ENCODE measurements at places on chromosomes 7 and 10.
A peak's percentile ranks its signal among the peaks of the same experiment; 100 is the strongest.

DNA sequence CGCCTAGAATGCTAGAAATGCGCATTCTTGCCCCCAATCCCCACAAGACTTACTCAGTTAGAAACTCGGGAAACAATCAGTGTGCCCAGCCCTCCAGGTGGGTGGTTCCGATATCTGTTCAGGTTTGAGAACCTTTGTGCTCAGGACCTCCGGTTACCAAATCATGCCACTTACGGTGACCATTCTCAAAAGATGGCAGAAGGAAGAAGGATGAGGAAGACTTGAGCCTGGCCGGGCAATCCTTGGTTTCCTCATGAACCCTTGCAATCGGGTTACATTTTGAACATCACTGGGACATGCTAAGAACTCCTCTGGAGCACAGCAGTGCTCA, 52.1 kb downstream of the RBM17 start:
- DNase-seq, result no peak

DNA sequence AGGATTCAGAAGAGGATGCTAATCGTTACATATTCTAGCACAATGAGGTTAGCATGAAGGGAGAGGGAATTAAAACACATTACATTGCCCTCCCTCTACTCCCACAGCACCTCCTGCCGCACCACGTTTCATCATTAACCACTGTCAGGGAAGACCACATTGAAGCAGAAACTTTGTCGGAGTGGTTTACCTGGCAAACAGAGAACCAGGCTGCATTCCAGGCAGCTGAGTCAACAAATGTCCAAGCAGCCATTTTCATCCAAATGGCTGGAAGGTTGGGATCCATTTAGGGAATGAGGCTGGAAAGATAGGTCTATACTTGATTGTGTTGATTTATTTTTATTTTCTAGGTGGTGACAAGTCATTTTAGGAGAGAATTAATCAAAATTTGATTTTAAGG, 273.6 kb downstream of the DYNC1I1 start:
- no peak for DNase-seq

DNA sequence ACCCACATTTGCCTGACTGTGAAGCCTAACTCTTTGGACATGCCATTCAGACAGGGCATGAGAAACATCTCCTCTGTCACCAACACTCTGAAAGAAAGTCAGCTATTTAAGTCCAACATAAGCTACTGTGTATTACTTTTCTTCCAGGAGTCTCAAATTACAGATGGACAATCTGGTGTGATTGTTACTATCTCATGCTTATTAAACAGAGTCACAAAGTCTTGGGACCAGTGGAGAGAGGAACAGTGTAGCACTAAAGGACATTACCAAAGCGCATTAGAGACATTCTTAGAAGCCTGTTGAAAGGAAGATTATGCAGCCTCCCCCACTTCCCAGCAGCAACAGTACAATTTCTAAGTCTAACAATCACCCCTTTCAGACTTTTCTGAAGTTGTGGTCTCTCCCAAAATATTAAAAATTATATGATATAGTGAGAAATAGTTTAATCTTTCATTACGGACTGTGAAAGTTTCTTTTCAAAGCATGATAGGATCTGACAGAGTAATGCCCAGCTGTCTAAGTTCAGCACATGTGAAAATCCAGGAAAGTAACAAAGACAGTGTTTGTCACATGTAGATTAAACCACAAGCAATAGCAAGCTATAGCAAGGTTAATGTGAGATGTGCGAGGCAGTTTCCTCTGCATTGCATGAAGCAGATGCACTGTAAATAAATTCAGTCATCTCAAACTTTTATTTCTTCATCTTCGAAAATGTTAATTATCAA, 280.9 kb upstream of the FZD8 start:
- no peak for DNase-seq

GRCh38 chr10:132838346-132838970, 52.5 kb upstream of the NKX6-2 start:
- no peak for DNase-seq

DNA sequence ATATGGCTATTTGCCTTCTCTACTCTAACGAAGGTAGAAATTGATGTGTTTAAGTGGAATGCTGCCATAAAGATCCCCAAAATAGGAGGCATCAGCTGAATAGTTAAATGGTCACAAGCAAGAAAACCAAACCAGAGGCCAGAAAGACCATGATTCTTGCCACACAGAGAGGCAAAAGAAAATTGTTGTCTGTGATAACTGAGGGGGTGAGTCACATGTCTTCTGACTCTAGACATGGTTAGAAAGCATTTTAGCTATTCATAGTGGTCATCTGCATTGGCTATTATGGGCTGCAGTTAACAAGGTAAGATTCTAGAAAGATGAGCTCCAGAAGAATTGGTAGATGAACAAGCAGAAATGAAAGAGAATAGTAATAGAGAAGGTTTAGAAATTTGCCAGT, 361.4 kb upstream of the NPSR1 start:
- peak; percentile 56 for DNase-seq

DNA sequence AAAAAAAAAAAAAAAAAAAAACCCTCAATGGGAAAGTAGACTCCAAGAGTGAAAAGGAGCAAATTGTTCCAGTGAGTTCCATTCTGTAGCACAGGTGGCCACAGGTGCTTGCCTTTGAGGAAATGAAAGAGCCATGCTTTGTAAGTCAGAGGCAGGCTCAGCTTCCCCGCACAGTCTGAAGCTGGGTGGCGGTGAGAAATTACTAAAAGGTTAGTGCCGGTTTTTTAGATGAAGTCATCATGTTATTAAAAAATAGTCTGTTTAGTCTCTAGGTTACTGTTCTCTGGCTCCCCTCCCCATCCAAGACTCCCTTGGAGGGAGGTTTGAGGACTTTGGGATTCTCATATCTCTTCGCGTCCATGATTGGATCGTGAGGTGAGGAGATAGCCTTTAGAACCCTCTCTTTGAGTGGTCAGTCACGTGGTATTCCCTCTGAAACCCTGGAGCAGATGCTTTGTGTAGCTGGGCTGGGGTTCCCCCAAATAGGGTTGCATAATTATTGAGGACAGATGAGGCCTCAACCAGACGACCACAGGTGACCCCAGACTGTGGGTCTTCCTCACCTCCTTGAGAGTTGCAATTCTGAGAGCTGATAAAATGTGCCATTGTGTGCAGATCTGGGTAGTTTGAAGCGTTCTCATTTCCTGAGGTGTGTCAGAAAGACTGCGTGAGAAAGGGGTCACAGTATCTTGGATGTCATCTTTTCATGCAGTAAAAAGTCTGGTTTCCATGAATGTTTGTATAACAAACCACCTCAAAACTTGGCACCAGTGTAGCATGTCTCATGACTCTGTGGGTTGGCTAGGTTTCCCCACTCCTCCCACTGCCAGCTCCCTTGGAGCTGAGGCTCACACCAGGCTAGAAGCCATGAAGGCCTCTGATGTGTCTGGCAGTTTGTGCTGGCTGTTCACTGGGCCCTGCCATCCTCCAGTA, 27.1 kb downstream of the OGDH start:
- DNase-seq, result peak; percentile 87

GRCh38 chr10:31413325-31413724, 94.3 kb downstream of the ZEB1 start:
- no peak for DNase-seq

GRCh38 chr10:124091646-124092249, 1.6 kb downstream of the CHST15 start:
- no peak for DNase-seq

DNA sequence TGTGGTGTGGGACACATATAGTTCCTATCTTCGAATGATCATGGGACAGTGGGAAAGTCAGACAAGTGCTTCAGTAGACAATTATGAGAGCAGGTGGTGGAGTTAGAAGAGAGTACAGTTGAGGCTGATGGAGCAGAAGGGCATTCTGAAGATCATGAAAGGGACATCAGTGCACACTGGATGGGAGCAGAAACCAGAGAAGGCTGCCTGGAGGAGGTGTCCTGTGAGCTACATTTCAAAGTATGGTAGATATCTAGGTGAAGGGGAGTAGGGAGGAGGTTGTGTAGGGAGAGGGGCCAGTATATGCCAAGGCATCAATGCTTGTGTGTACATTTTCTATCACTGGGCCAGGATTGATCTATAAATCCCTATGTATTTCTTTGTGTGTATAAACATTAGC, 100.2 kb upstream of the PDCD4 start:
- no peak for DNase-seq

GRCh38 chr7:17507717-17508116, 209.3 kb downstream of the AHR start:
- no peak for DNase-seq

GRCh38 chr10:29623797-29624196, 11.0 kb downstream of the SVIL start:
- no peak for DNase-seq

DNA sequence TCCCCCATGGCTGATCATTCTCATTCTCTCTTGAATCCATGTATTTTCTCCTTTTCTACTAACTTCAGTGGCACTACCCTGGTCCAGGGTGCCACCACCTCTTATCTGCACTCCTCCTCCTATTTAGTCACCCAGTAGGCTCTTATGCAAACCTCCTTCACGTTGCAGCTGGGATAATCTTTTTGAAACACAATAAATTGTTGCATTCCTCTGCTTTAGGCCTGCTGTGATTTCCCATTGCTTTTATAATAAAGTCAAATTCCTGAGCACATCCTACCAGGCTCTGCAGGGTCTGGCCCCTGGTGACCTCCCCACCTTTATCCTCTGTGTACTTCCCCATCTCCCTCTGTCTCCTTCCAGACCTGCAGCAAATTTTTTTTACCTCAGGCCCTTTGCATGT, 112.7 kb upstream of the KIAA1217 start:
- DNase-seq, result no peak

DNA sequence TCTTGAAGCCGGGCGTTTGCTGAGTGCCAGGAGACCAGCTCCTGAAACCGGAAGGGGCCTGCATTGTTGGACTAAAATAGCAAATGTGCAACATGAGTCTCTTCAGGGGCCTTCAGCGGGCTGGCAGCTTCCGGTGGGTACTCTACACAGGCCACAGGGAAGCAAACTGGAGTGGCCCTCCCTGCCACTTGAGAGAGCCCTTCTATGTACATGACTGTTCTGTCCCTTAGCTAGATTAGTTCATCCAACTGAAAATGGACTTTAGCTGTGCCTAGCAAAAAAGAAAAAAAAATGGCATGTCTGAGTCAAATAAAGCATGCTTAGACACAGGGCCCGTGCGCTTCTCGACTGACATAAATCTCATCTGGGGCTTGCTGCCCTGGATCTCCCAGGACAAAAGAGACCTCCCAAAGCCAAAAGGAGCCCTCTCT, 115.3 kb upstream of the TCF7L2 start:
- DNase-seq, result no peak

GRCh38 chr10:129655007-129655678, 188.1 kb downstream of the MGMT start:
- no peak for DNase-seq

DNA sequence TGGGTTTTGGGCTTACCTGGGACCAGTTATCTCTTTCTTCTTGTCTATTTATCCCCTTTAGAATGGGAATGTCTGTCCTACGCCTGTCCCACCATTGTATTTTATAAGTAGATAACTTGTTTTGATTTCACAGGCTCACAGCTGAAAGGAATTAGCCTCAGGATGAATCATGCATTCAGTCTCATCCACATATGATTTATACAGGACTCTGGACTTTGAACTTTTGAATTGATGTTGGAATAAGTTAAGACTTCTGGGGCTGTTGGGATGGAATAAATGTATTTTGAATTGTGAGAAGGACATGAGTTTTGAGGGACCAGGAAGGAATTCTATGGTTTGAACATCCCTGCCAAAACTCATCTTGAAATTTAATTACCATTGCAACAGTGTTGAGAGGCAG, 112.6 kb downstream of the AMPH start:
- peak; percentile 65 for DNase-seq

DNA sequence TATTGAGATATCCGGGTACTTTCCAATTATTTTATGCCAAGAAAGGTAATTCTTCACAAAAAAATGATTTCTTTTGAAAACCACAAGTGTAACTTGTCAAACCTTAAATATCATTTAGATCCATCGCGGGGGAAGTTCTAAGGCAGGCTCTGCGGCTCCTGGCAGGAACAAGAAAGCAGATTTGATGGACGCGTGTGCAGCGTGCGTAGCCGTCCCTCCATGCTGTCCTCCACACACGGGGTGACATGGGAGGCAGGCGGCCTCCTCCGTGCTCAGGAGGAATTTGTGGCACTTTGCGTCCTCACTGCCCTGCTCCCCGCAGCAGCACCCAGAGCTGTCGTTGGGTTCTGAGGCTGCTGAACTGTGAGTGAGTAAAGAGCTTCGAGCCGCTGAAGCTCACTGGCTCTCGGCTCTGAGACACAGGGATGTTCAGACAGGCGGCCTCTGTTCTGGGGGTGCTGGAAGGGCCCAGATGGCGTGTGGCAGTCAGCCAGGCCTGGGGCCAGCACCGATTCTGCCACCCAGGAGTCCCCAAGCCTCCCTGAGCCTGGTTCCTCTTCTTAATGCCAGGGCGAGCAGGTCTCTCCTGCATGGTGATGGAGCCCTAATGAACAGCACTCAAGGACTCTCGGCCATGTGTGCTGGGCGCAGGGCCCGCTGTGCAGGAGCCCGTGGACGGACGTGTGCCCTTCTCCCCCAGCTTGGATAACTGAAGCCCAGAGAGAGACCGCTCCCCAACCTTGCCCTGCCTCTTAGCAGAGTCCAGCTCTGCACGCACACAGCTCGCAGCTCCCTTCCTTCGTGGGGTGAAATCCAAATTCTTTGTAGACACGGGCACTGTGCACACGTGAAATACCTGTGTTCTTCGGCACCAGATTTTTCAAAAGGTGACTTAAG, 185.4 kb upstream of the SHH start:
- DNase-seq, result no peak

GRCh38 chr7:138606236-138606635, 94.9 kb downstream of the SVOPL start:
- DNase-seq, result no peak

- DNase-seq, result no peak
Observed at GRCh38 chr7:50262916-50263690, 41.4 kb upstream of the IKZF1 start.

DNA sequence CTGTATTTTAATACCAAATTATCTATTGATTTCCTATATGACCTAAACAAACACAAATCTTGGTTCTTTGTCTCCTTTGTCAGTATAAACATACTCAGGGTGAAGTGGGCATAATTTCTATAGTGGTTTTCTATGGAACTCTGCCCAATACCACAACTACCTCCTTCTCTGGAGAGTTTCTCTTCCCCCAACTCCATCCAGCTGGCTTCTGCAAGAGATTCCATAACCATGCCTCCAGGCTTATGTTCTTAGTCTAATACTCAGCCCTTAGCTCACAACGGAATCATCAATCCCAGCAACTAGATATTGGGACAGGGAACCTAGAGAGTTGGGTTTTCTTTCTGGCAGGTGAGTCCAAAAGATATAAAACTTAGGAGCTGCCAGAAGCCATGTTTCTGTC, 127.3 kb downstream of the TRIL start:
- DNase-seq, result no peak

Measured in fibroblast of skin of right quadriceps (primary cell).